Cortex of kidney (tissue), 1 donor: ENCODE measurements at places on chromosomes 12 and 14.

- no peak for DNase-seq
Measured at GRCh38 chr14:89164168-89165073, 252.6 kb downstream of the FOXN3 start.

GRCh38 chr14:105937253-105938054 is 411.1 kb downstream of the TMEM121 start:
- no peak for DNase-seq

DNA sequence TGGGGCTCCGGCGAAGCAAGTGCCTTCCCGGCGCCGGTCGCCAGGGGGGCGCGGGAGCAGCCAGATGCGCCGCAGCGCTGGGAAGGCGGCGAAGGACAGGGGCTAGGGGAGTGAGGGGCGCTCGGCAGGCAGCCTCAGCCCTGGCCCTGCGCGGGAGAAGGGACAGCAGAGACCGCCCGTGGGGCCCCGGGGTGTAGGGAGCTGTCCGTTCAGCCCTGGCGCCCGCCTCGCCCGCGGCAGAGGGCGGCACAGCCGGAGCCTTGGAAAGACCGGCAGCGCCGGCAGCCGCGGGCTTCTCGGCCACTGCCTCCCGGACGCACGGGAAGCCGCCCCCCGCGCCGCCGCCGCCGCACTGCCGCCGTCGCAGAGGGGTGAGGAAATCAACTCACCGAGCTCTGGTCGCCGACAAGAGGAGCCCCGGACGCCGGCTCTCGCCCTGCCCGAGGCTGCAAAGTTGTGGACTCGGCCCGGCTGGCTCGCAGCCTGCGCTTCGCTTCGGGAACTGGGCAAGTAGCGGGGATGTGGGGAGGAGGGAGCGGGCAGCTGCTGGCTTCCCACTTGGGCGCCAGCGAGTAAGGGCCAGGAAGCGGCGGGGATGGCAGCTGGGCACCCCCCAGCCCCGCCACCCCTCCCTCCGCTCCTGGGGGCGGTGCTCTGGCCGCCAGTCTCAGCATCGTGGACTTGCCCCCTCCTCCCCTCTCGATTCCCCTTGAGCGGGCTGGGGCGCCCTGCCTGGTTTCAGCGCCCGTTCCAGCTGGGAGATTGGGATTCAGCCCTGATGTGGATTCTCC is at the start of gene ZDHHC22:
ZDHHC22 (minus strand) TSS at position 578 of the 791 bp plus-strand sequence. CDS start 2,053 bp downstream, outside the sequence.
- DNase-seq, result no peak

DNA sequence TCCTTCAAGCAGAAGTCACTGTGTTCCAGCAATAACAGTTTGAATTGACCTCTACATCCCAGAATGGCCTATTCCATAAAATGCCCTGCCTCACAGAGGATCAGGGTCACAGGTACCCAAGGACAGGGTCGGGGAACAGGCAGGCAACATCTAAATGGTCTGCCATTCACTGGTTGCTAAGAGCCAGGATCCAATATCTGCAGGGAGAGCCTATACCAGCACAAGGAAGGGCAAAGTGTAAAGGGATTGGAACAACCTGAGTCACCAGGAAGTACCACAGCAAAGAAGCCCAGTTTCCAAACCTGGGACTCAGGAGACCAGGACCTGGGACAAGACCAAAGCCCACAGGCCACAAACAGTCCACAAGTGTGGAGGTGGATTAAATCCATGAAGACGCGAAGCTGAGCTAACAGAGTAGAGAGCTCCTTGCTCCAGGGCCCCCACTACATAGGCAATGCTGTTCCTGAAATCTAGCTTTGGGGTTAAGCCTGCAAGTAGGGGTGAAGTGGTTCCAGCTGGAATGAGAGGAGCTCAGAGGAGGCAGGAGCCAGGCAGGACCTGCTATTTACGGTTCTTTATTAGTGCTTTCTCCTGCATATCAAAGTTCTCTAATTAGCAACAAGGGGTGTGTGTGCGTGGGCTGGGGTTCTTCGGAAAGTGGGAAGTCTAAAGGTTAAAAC is 274.3 kb downstream of the BCL11B start:
- no peak for DNase-seq

- no peak for DNase-seq
Measured at GRCh38 chr12:93031028-93031427, 101.9 kb upstream of the EEA1 start.

DNA sequence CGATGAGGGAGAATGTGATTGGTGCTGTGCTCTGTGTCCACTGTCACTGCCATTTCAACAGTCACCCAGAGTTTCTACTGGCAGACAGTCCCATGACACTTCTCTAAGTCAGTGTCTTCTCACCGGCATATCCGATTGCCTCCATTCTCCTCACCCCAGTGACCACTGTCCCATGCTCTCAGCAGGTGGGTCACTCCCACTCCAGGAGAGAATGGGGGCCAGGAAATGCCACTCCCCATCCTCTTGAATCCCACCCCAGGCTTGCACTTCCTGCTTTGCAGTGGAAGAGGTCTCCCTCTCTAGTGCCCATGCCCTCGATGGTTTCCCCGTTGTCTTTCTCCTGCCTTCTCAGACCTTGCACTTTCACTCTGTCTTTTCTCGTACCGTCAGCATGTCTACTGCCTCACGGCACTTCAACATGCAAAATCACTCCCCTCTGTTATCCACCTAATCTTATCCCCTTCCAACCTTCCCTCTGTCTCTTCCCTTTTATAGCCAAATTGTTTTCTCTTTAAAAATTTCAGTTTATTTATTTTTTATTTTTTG is 2.2 kb upstream of the EP400 start:
- DNase-seq, result no peak

DNA sequence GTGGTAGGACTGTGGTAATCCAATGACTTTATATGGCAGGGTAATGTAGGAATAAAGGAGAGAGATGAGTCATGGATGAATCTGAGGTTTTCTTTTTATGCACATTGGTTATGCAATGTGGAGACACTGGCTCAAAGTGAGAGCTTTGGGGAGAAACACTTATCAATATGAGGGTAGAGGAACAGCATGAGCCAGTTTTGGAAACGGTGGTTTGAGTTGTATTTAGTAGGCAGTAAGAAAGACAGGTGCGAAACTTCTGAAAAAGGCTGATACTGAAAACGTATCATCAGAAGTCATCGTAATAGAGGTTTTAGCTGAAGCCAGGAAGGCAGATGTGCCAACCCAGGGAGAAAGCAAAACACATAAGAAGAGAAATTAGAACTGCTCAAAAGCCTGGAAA is 854.8 kb upstream of the SEL1L start:
- DNase-seq, result no peak

- DNase-seq, result no peak
Measured at GRCh38 chr14:99586054-99586760, 17.8 kb downstream of the CCDC85C start.

- DNase-seq, result no peak
Measured at GRCh38 chr14:92929689-92930608, 7.0 kb downstream of the CHGA start.

- no peak for DNase-seq
Measured at GRCh38 chr14:50350975-50351374, 38.9 kb downstream of the DMAC2L start.
